Anterior cingulate cortex (tissue), 58 donors: ENCODE measurements at places on chromosomes 1 and 21.

- no peak for DNase-seq
Measured at GRCh38 chr1:73593804-73594203, 604.2 kb downstream of the LRRIQ3 start.

- DNase-seq = no peak
Measured at GRCh38 chr1:215132156-215132555, 49.6 kb downstream of the KCNK2 start.

GRCh38 chr1:157277281-157277680 lies 139.1 kb upstream of the ETV3 start:
- no peak for DNase-seq

DNA sequence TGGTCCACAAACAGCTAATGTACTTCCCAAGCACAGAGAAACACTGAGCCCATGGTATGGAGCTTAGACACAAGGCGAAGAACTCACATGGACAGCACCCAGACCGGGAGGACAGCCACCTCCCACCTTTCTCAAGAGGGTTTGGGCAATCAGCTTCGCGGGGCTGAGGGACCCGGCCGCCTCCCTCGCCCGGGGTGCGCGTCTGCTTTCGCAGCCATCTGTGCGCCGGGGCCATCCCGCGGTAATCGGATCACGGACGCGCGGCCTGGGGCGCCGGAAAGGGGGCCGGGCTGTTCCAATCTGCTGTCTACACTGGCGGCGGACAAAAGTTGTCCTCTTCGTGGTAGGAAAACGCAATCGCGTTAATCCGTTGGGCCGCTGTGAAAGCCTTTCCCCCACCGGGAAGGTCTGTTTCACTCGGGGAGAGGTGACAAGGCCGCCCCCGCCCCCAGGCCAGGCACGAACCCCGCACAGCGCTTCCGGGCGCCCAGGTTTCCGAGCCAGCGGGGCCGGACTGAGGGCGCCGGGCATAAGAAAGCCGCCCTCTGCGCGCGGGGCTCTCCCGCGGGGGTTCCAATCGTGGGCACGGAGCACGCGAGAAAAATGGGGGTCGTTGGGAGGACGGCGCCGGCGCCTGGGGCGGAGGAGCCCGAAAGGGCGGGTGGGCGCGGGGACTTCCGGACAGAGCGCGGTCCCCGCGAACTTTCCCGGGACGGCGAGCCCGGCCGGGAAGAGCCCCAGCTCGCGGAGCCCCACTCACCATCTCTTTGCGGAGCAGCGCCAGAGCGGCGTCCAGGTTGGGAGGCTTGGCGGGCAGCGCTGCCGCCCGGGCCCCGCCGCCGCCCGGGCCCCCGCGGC lies 664 bp downstream of the FAM89A start:
- DNase-seq = no peak

GRCh38 chr1:230753191-230753585 lies 6.0 kb downstream of the CAPN9 start:
- DNase-seq = no peak

DNA sequence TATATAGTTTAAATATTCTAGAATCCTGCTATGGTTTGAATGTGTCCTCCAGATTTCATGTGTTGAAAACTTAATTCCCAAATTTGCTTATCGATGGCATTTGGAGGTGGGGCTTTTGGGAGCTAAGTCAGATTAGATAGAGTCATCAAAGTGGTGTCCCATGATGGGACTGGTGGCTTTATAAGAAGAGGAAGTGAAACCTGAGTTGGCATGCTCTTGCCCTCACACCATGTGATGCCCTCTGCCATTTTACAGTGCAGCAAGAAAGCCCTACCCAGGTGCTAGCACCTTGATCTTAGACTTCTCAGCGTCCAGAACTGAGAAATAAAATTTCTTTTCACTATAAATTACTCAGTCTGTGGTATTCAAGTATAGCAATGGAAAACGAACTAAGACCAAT lies 111.3 kb downstream of the TGFB2 start:
- no peak for DNase-seq

GRCh38 chr1:173140733-173141132 lies 66.4 kb downstream of the TNFSF4 start:
- no peak for DNase-seq

DNA sequence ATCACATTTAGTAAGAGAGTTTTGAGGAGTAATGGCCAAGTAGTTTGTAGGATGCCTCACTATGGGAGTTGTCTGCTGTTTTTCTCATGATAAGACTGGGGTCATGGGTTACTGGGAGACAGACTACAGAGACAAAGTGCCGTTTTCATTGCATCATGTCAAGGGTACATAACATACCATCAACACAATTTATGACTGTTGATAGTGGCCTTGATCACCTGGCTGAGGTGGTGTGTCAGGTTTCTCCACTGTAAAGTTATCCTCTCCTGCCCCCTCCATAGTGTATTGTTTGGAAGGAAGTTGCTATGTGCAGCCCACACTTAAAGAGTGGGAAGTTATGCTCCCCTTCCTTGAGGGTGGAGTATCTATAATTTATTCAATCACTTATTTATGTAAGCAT lies 263.5 kb upstream of the POU3F1 start:
- no peak for DNase-seq

- no peak for DNase-seq
Measured at GRCh38 chr1:209829716-209830115, 1.9 kb downstream of the UTP25 start.

DNA sequence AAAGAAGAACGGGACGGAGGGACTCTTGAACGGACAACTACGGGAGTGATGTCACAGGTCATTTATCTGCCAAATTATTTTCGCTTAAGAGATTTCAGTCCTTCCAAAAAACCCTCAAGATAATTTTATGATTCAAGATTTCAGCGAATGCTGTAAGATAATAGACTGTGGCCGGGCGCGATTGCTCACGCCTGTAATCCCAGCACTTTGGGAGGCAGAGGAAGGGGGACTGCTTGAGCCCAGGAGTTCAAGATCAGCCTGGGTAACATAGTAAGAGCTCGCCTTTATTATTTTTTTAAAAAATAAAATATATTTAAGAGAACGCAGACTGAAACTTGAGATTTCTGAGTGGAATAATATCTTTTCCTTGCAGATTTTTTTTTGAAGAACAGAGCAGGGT lies 609 bp downstream of the RWDD2B start:
- DNase-seq = no peak

DNA sequence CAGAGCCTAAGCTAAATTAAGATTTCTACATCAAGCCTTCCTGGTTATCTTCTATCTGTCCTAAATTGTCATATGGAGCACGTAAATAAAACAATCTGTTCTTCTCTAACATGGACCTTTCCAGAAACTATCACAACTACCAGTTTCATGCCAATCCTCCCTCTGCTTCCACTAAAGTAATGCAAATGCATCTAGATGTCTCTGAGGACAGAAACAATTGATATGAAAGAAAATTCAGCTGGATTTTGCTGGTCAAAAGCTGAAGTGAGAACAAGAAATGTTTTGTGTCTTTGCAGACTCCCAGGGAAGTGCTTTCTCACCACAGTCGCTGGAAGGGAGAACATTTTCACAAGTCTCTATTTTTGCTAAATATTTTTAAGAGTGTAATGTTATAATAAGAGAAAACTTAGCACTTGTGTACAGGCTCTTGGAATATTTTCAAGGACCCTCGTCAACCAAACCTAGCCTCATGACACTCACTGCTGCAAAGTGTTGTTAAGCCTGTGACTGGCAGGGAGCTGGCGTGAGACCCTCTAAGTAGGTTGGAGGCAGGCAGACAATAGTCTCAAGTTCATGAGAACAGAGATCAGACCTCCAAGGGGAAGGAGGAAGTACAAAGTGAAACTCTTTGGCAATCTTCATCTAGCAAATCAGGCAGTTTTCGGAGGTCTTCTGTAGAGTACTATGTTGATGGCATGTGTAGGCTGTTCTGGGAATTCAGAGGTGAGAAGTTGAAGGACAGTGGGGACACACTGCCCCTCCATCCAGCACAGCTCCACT lies 38.8 kb downstream of the DNASE2B start:
- no peak for DNase-seq

DNA sequence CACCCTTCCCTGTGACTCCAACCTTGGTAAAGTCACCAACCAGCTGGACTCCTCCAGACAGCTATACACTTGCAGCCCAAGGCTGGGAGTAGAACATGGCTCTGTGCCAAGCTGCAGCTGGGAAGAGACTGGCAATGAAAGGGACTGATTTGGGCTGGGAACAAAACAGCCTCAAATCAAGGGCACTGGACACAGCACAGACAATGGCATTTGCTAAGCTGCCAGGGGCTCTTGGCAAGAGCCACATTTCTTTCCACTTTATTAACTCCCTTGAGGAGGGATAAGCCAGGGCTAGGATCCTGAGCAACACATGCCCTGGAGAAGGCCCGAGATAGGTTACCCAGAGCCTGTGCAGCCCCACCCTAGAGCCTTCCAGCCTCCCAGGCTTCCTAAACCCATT lies 12.0 kb downstream of the SYT11 start:
- DNase-seq = peak; percentile 92

DNA sequence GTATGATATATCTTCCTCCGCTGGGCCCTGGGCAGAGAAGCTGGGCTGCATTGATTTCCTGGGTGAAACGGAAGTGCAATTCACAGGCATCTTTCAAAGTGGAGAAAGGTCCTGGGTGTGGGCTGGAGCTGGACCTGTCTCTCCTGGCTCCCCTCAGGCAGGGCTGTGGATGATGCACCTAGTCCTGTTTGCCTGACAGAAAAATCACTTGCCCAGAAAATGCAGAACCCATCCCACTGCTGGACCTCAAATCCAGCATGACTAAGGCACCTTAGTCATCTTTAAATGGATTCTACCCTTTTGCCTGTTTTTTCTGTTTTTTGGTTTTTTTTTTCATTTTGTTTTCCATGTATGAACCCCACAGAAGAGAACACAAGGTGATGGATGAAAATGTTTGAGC lies 49.7 kb downstream of the MYSM1 start:
- DNase-seq = no peak

GRCh38 chr1:228850141-228851100 lies 115.1 kb downstream of the RHOU start:
- no peak for DNase-seq

DNA sequence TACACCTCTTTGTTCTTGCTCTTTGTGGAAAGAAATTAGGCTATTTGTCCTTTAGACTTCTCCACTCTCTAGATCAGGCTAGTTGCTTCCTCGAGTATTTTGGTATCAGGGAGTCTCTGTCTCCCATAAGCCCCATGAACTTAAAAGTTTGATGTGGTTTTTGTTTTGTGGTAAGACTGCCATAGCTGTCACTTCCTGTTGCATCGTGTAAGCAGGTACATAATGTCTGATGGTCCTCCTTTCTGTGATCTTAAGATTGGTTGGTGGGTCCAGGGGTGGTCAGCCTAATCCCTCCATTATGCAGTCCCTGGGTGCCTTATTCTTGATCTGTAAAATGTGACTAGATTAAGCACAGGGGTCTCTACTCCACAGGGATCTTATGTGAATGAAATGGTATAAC lies 23.1 kb downstream of the CD53 start:
- DNase-seq = no peak

DNA sequence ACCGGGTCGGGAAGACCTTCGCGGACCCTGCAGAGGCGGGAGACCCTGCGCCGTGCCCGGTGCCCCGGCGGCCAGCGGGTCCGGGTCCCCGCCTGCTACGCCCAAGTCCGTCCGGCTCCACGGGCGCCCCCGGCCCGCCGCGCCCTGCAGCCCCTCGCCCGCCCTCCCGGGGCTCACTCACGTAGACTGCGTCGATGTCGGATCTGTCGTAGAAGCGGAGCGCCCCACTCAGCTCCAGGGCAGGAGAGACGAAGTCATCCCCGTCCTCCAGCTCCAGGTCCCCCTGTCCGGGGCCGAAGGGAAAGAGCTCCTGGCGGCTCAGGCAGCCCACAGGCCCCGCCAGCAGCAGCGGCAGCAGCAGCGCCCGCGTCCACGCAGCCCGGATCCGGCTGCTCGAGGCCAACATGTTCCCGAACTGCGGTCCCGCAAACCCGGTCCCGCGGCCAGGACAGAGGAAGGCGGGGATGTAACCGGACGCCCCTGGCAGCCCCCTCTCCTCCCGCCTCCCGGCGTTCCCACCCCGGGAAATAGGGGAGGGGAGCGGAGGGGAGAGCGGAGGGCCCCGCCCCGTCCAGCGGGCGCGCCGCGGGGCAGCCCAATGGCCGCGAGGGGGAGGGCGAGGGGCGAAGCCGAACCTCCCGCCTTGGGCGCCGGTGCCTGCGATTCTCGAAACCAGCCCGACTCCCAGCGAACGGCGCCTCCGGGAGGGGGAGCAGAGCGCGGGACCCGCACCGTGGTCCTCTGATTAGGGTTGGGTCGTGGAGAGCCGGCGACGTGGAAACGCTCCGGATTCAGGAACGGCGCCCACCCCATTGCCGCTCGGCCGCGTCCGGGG lies at the start of gene NID1:
Gene NID1, minus strand, starts transcription at position 417 of the 835 bp plus-strand sequence. Its CDS starts 11 bp downstream, at position 406.
- peak; percentile 62 for DNase-seq

DNA sequence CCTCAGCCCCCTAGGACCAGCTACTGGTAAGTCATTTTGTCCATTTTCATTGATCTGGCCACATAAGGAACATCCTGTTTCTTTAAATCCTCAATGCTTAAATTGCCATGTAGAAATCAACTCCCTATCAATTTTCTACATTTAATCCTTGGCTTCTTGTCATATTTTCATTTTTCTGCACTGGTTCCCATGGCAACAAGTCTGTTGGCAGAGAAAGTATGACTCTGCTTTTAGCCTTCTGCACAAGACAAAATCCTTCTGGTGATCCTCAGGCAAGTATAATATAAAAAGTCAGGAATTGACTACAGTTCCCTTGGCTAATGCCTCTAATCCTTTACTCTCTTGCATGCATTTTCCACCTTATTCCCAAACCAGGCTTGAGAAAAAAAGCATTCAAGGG lies 65.0 kb downstream of the LRRC40 start:
- no peak for DNase-seq

DNA sequence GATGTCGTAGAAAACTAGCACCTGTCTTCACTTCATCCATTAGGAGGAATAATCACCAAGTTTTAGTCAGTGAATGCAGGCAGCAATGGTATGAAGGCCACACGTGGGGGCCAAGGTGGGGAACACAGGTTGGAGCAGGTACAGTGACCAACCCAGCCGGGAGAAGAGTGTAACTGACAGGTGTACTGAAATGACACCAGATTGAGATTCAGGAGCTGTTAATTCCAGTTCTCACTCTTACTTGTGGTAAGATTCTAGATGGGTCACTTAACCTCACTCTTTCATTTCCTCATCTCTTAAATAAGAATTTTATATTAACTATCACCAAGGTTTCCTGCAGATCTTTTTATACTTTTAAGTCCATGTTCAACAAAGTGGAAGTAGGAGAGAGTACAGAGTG lies 206.2 kb upstream of the PTBP2 start:
- no peak for DNase-seq

GRCh38 chr1:29642519-29642918 lies 406.2 kb downstream of the PTPRU start:
- no peak for DNase-seq

GRCh38 chr1:15220024-15220392 lies 27.0 kb upstream of the FHAD1 start:
- DNase-seq = no peak

GRCh38 chr1:962381-963300 lies 2.3 kb downstream of the KLHL17 start:
- DNase-seq = no peak
